ENCODE measurements at places on chromosomes 11 and 22.

DNA sequence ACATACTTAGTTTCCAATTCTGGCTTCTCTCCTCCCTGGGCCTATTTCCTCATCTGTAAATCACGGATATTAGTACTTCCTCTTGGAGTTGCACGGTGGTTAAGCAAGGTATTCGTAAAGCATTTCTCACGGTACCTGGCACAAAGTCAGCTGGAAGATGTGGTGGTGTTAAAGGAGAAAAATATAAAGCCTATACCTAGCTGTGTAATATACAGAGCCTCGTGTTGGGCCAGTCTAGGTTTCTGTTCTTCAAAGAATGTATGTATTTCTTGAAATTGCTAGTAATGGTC is 47.2 kb downstream of the DBX1 start:
- peak; percentile 8 for DNase-seq

GRCh38 chr22:27206374-27207133 is 549.2 kb downstream of the MIAT start:
- no peak for DNase-seq

DNA sequence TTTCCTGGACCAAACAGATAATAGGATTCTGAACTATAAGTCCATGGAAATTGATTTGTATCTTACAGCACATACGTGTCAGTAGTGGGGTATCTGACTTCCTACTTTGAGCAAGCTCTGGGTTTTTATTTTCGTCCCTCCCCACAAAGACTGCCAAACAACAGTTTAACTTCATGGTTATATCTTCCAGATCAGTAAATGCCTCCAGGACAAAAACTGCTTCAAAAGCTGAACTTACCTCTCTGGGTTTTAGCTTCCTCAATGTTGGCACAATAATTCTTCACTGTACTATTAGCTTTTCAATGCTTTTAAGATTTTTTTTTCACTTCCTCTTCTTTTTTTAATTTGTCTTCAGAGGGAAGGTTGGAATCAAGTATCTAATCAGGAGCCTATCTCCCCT is 4.2 kb upstream of the DPF2 start:
- peak; percentile 41 for DNase-seq

GRCh38 chr11:19632499-19632834 is 80.2 kb upstream of the NAV2 start:
- no peak for DNase-seq

DNA sequence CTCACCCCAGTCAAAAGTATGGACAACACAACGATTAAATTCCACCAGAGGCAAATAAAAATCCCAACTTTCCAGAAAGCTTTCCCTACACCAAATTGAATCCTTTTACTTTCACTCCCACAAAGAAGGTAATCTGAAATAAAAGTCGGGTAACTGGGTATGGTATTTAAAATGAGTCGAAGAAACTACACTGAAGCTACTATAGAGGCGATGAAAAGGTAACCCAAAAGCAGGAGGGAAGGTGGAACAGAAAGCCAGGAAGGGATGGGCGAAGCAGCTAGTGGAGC is 1.1 kb downstream of the PICALM start:
- no peak for DNase-seq

GRCh38 chr11:27777033-27777432 is 76.8 kb upstream of the BDNF start:
- DNase-seq: no peak

DNA sequence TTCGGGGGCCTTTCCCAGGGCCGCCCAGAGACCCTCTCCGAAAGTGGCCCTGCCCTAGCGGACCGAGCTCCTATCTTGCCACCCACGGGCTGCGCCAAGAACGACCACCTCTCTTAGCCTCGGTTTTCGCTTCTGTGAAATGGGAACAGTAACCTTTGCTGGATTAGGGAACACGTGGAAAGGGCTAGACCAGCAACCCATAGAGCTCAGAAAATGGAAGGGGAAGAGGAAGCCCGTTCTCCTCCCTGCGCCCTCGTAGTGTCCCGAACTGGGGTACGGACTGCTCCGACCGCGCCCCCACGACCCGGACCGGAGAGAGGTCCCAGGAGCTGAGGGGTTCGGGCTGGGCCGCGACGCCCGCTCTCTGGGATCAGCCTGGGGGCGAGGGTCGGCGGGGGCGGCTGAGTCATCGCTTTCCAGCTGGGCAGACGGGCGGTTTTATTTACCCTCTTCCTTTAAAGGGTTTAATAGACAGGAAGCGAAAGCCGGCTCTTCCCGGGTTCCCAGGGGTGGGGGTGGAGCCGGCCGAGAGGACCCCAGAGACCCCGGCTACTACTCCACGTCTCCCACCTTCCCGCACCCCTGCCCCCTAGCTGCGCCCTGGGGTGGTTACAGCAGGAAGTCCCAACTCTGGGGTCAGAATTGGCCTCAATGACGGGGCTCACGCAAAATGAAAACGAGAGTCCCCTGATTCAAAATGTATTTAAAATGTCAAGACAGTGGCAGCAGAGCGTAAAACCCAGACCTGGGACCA is 907 bp upstream of the PHLDA2 start:
- DNase-seq: peak; percentile 75

GRCh38 chr11:100543386-100543785 is 143.7 kb upstream of the ARHGAP42 start:
- no peak for DNase-seq

GRCh38 chr11:116644201-116644940 is 128.4 kb downstream of the BUD13 start:
- DNase-seq: no peak

- no peak for DNase-seq
Observed at GRCh38 chr11:60942970-60943565, 8.9 kb downstream of the SLC15A3 start.

GRCh38 chr22:27138471-27138870 is 481.1 kb downstream of the MIAT start:
- DNase-seq: no peak

DNA sequence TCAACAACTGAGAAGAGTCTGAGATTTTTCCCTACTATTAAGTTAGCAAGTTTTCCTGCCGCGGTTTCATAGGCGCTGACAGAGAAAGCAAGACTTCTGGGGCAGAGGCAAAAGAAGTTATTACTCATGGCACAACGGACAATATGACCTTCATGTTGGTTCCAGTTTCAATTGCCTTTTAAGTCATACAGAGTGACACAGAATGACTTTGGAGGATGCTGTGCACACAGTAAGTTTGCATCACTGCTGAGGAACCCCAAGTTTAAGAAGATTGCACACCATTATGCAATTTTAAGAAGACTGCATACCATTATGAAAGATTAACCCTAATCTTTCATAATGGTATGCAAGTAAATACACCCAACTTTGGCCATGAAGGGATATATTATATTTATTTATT is 626.5 kb upstream of the CHORDC1 start:
- DNase-seq: no peak

DNA sequence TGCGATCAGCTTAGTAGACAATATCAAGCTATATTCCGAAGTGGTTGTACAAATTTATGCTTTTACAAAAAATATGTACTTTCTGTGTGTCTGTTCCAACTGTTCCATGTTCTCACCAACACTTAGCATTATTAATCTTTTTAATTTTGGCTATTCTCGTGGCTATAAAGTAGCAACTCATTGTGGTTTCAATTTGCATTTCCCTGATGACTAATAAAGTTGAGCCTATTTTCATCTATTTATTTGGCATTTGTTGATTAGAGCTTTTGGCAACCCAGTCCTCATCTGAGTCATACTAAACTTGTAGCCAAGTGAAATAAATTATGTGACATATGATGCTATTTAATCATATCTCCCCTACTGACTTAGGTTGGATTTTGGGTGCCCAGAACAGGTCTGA is 115.9 kb downstream of the FBXO7 start:
- no peak for DNase-seq

- DNase-seq: peak; percentile 86
Observed at GRCh38 chr22:26679003-26679629, 21.7 kb downstream of the MIAT start.

- DNase-seq: peak; percentile 77
Observed at GRCh38 chr11:30919389-30920152, 333.4 kb upstream of the MPPED2 start.

- peak; percentile 50 for DNase-seq
Observed at GRCh38 chr22:39243439-39244135, 1.2 kb downstream of the PDGFB start.

DNA sequence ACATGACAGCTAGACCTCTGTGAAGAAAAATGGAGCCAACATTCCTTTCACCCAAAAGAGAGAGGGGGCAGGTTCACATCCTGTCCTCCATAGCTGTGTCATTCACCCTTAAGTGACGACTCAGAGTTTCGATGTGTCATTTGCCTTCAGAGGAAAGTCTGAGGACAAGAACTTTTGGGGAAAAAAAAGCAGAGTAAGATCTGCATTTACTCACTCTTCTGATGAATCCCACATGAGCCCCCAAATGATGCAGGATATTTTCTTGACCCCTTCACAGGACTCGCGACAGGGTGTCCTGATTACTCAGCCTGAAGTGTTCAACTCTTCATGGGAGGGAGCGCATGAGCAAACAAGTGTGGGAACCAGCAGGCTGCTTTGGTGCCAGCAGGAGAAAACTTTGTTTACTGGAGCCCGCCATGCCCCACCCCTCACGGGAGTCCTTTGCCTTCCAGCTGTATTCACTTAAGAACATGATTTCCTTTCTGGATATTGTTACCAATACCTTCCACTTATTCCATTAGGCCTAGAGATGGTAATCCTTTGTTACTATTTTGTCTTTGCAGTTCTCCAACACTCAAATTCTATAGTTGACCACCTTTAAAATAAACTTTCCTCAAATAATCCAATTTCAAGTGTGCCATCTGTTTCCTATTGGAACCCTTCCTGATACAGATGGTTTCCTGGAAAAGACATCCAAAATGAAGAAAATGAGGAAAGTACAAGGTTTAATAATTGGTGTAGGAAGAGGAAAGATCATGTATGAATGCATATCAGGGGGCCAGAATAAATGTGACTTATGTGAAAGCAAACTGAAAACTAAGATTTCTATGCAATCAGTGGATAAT is 729.8 kb downstream of the FAM181B start:
- no peak for DNase-seq

DNA sequence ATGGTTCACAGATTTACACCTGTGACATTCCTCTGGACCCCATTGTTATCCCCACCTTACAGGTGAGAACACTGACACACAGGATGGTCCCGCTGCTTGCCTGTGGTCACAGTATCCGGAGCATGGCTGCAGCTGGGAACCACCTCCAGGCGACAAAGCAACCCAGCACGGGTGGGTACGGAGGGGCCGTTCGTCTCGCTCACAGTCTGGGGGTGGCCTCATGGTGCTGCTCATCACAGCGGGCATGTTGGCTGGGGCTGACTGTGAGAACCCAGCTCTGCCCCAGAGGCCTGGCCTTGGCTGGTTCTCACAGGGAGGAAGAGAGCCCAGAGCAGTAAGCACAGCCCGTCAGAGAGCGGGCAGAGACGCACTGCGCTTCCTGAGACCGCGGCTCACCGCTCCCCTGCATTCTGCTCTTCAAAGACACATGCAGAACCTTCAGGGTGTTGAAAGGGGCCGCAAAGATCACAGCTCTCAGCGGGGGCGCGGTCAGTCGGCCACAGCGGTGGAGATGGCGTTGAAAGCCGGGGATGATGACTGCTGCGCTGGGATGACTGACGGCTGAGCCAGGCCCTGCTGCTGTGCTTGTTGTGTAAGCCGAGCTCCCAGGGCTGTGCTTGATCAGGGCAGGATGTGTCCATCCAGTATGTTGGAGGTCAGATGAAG is 423.0 kb downstream of the BRD1 start:
- DNase-seq: no peak

DNA sequence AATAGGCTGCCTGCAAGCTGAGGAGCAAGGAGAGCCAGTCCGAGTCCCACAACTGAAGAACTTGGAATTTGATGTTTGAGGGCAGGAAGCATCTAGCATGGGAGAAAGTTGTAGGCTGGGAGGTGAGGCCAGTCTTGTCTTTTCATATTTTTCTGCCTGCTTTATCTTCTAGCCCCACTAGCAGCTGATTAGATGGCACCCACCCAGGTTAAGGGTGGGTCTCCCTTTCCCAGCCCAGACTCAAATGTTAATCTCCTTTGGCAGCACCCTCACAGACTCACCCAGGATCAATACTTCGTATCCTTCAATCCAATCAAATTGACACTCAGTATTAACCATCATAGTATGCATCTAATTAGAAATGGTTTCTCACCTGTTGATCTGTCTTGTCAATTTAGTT is 5.0 kb upstream of the COX8A start:
- no peak for DNase-seq

GRCh38 chr11:17734418-17734911 is at the start of gene KCNC1:
TSS of gene KCNC1 (plus strand) at chr11:17734781. CDS start at chr11:17736003, 1,222 bp downstream.
- DNase-seq: peak; percentile 3

- no peak for DNase-seq
Observed at GRCh38 chr22:50219800-50220602, 19.2 kb downstream of the SELENOO start.

- no peak for DNase-seq
Observed at GRCh38 chr11:61138935-61139334, 22.3 kb downstream of the VPS37C start.

GRCh38 chr11:95668131-95668530 is 121.5 kb downstream of the FAM76B start:
- DNase-seq: no peak

GRCh38 chr11:72974487-72975205 is 160.4 kb downstream of the ATG16L2 start:
- DNase-seq: no peak

- no peak for DNase-seq
Observed at GRCh38 chr22:46936378-46936903, 174.0 kb downstream of the TBC1D22A start.

- DNase-seq: no peak
Observed at GRCh38 chr11:46296059-46296527, 18.6 kb downstream of the CREB3L1 start.

GRCh38 chr22:19108807-19109197 is 13.4 kb downstream of the DGCR2 start:
- DNase-seq: no peak

DNA sequence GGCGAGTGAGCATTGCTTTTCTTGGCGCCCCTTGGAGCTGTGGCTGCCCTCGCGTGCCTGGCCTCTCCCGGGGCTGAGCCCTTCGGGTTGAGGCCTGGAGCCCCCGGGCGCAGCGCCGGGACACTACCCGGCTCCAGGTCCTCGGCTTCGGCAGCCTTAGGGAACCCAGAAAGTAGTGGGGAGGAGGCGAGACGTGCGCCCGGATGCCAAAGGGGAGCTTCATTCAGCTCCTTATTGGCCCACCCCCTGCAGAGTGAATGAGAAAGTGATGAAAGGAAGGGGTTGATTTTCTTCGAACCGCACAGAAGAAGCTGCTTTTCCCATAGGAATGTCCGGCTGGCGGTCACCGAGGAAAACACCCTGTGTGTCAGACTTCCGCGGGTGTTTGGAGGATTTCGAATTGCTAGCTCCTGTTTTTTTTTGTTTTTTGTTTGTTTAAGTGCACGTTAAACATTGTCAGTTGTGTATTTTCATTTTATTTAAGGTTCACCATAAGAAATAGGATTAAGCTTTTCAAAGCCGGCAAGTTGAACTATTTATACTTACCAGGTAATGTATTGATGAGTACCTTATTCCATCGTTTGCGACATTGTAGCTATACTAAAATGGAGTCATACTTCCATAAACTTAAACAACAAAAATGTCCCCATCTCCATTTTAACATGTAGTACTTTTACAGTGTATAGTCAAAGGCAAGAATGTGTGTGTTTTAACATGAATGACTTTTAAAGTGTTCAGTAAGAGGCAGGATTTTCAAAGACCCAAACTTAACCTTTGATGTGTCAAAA is 841 bp upstream of the EIF4G2 start:
- DNase-seq: no peak

GRCh38 chr22:40215266-40215665 is 37.5 kb downstream of the TNRC6B start:
- peak; percentile 86 for DNase-seq

- no peak for DNase-seq
Observed at GRCh38 chr11:70433038-70433437, 34.7 kb downstream of the CTTN start.

- no peak for DNase-seq
Observed at GRCh38 chr11:66203847-66204246, 64.6 kb upstream of the RAB1B start.
